Activated T-cell treated with anti-CD3 and anti-CD28 coated beads for 1 hour (primary cell): ENCODE measurements at places on chromosomes 7 and 10.
A peak's percentile ranks its signal among the peaks of the same experiment; 100 is the strongest.

DNA sequence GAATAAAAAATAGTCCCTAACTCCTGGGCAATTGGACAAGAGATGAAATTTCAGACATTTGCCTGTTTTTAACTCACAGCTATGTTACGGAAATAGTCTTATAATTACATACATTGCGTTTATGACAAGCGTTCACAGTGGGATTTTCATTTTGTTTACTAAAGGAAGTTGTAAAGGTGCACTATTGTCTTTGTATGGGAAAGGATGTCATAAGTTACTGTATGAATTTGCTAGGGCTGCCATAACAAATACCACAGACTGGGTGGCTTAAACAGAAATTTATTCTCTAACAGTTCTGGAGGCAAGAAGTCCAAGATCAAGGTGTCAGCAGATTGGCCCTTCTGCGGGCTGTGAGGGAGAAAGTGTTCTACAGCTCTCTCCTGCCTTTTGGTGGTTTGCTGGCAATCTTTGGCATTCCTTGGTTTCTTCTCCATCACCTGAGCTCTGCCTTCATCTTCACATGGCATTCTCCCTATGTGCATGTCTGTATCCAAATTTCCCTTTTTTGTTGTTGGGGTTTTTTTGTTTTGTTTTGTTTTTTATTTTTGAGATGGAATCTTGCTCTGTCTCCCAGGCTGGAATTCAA lies 5.6 kb downstream of the NFE2L3 start:
- no peak for DNase-seq

- DNase-seq = no peak
These were observed 3.1 kb upstream of the PYROXD2 start for GRCh38 chr10:98417973-98418664.

DNA sequence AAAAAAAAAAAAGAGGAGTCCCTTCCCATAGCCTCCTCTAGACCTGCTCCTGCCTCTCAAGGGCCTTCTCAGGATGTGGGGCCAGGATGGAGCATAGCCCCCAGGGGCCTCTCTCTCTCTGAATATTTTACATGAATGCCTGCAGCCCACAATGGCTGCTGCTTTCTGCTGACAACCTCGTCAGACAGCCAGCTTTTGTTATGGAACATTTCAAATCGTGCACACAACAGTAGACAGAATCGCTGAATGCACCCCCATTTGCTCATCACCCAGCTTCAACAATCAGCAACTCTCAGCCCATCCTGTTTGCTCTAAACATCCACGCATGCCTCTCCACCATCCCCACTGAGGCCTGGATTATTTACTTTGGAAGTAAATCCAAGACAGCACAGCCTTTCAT lies 5.4 kb downstream of the PLAC9 start:
- DNase-seq = no peak

DNA sequence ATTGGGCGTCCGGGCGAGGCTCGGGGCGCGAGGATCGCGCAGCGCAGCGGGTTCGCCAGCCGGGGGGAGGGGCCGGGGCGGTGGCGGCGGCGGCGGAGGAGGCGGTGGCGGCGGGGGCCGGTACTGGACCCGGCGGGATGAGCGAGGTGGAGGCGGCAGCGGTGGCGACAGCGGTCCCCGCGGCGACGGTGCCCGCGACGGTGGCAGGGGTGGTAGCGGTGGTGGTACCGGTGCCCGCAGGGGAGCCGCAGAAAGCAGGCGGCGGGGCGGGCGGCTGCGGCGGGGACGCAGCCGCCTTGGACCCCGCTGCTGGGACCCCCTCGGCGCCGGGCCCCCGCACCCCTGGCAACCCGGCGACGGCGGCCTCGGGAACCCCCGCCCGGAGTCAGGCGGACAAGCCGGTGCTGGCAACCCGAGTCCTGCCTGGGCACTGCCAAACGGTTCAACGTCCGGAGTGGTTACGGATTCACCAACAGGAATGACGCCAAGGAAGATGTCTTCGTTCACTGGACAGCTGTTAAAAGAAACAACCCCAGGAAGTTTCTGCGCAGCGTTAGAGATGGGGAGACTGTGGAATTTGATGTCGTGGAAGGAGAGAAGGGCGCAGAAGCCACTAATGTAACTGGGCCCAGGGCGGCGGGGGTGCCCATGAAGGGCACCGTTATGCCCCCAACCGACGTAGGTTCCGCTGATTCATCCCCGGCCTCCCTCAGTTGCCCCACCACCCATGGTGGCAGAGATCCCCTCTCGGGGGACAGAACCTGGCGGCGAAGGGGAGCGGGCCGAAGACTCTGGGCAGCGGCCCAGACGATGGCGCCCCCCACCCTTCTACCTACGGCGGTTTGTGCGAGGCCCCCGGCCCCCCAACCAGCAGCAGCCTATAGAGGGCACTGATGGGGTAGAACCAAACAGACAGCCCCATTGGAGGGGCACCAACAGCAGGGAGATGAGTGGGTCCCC lies 100.3 kb upstream of the CPXM2 start:
- no peak for DNase-seq

- DNase-seq = no peak
These were observed 289.7 kb downstream of the PLXDC2 start for GRCh38 chr10:20105931-20106330.

- DNase-seq = no peak
These were observed 94.3 kb downstream of the DLG5 start for GRCh38 chr10:77832238-77832637.

DNA sequence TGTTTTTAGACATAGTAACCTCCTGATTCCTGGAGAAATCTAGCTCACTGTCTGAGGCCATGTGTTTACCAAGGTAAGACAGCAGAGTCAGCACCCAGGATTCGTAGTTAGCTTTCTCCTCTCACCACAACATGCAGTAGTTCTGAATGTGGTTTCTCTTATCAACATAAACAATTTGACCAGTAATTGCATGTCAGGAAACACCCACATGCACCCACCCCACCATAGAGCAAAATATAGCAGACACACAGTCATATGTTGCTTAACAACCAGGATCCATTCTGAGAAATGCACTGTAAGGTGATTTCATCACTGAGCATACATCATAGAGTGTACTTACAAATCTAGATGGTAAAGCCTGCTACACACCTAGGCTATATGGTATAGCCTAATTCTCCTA lies 1004.0 kb downstream of the ANKRD7 start:
- DNase-seq = no peak

DNA sequence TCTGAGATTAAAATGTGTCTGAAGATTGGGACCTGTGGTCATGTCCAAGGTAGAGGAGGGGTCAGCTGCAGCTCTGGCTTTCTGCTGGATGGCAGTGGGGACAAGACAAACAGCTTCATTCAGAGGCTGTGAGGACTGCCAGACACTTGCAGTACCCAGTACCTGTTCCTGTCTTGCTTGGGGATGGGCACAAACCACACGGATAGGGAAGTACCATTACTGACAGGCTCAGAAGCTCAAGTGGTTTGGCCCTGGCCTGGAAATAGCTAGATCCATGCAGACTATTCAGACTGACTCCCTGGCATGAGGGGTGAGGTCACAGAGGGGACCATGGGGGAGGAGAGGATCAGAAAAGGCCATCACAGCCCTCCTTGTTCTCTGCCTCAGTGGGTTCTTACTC lies 56.0 kb upstream of the COMTD1 start:
- DNase-seq = no peak

- DNase-seq = no peak
These were observed 178.1 kb downstream of the BMPER start for GRCh38 chr7:34083440-34083839.

- DNase-seq = peak; percentile 20
These were observed 74.8 kb downstream of the DNAJB6 start for GRCh38 chr7:157411580-157411979.

DNA sequence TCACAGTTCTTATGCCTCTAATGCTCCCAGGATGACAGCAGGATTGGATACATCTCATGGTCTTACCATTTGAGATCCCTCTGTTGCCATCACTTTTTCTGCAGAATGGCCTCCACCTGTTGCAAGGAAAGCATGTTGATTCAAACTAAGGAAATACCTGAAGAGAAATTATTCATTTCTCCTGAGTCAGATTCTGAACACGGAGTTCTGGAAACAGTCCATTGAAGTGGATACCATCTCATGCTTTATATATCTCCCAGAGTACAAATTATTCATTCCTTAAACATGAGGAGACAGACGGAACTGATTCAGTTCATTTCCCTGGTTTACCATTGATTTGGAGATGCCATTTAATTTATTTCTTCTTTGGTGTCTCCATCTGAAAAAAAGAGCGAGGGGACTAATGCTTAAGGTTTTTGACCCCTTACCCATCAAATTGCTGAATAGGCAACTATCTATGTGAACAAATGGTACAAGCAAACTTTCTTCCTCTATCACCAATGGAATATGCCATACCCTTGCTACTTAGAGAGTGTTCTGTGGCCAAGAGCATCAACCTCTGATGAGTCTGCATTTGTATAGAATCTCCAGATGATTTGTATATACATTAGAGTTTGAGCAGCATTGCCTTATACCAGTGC lies 305.0 kb upstream of the LRGUK start:
- no peak for DNase-seq

GRCh38 chr10:128026615-128027300 lies 99.5 kb downstream of the MKI67 start:
- no peak for DNase-seq

DNA sequence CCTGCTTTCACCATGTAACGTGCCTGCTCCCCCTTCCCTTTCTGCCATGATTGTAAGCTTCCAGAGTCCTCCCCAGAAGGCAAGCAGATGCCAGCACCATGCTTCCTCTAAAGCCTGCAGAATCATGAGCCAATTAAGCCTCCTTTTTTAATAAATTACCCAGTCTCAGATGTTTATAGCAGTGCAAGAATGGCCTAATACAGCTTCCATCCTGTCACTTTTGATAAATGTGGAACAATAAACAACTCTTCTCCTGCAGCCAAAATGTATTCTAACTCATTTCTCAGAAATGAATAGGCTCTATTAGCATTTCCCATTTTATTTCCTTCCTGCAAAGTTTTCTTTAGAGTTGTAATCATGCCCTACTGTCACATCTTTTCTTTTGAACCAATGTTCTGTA lies 43.4 kb downstream of the C7orf25 start:
- no peak for DNase-seq

DNA sequence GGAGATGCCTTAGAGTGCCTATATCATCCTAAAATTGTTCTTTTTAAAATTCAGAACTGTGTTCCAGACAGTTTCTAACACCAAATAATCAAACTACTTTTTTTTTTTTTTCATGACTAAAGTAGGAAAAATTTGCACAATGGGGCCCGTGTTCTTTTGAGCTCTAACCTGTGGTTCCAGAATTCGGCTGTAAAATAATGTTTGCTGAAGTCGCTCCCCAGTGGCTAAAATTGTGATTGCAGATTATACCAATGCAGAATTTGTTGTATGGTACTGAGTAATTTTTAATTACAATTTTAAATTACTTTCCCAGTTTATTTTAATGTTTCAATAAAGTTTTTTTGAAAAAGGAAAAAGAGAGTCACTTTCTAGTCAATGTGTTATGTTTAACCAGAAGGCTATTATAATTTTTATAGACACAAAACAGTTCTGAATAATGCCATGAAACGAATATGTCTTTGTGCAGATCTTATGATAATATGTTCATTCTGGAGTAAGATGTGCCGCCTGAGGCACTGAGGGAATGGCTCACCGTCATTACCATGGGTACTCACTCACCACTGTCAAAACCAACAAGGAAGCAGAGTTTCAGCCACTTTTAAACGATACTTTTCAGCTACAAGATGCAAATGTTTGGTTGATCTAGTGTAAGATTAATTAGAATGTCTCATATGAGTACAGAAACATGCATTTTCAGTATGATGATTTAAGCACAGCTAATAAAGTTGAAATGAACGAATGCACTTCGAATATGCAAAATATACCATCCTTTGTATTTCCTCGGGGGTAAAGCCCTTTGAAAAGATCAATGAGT lies 173.6 kb downstream of the PRKCQ start:
- no peak for DNase-seq

GRCh38 chr10:84543948-84544347 lies 215.6 kb downstream of the CCSER2 start:
- no peak for DNase-seq

GRCh38 chr10:88428442-88428841 lies 154.7 kb downstream of the RNLS start:
- no peak for DNase-seq

DNA sequence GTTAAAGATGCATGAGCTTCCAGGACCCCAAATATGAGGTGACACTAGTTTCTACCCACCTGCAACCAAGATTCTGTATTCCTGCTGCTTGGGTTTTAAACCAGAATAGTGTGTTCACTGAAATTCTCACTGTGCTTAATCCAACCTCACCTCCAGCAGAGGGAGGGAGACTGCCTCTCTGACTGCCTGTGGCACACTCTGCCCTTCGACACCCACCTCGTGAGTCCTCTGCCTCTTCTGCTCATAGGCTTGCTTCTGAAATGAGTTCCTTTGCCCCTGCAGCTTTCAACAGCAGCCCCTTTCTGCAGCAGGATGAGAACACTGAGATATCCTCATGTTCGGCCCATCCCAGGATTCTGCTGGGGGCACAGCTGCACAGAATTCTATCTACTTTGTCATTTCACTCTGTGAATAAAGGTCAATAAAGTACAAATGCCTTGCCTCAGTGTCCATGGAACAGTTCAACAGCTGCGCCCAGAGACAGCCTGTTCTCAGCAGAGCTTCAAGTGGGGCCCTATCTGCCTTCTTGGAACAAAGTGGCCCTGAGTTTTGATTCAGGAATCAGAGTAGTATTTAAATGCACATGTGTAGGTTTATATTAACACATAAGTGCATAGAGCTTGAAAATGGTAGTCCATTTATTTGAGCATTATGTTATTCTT lies 632.5 kb downstream of the TNS3 start:
- no peak for DNase-seq

DNA sequence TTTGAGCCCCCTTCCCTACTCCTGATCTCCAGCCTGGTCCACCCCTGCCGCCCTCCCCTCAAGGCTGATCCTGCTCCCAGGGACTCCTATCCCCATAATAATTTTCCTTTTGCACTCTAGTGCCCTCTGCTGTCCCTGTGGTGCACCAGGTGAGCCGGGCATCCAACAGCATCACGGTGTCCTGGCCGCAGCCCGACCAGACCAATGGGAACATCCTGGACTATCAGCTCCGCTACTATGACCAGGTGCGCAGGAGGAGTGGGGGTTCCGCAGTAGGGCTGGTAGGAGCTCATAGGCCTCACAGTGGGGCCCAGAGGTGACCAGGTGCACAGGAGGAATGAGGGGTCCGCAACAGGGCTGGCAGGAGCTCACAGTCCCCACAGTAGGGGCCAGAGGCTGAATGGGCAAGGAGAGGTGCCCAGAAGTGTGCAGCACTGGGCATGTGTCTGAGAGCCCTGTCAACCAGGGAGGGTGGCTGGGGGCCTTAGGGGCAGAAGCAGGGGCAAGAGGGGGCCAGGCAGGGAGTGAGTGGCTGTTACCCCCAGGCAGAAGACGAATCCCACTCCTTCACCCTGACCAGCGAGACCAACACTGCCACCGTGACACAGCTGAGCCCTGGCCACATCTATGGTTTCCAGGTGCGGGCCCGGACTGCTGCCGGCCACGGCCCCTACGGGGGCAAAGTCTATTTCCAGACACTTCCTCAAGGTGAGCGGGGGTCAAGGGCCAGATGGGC lies 11.7 kb downstream of the EPHB6 start:
- no peak for DNase-seq

DNA sequence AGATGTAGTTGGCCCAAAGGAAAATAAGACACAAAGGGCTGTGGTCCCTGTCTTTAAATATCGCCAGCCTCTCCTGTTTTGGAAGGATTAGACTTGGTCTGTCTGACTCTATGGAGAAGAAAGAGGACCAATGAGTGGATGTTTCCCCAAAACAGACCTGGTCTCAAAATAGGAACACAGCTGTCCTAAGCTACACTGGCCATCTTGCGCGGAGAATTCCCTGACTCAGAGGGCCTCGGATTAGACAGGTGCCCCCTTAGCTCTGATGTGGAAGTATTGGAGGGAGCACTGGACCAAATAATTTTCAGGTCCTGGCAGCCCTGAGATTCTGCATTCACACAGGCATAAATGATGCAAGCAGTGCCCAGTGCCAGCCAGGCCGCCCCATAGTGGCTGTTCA lies 56.1 kb downstream of the CHST15 start:
- DNase-seq = no peak
